ENCODE measurements at places on chromosomes 12 and 14. TPM values are rescaled to one million over a fixed set of nuclear protein-coding genes. Genes with fewer than 3 reads are reported as not detected.

- DNase-seq: no peak
Observed at GRCh38 chr12:111443586-111443985, 37.9 kb downstream of the SH2B3 start.

SLC25A47 gene
- not detected for total RNA-seq

SLC24A4 gene
- 0.55 TPM for total RNA-seq

PAX9 gene
- 0.35 TPM for total RNA-seq

DNA sequence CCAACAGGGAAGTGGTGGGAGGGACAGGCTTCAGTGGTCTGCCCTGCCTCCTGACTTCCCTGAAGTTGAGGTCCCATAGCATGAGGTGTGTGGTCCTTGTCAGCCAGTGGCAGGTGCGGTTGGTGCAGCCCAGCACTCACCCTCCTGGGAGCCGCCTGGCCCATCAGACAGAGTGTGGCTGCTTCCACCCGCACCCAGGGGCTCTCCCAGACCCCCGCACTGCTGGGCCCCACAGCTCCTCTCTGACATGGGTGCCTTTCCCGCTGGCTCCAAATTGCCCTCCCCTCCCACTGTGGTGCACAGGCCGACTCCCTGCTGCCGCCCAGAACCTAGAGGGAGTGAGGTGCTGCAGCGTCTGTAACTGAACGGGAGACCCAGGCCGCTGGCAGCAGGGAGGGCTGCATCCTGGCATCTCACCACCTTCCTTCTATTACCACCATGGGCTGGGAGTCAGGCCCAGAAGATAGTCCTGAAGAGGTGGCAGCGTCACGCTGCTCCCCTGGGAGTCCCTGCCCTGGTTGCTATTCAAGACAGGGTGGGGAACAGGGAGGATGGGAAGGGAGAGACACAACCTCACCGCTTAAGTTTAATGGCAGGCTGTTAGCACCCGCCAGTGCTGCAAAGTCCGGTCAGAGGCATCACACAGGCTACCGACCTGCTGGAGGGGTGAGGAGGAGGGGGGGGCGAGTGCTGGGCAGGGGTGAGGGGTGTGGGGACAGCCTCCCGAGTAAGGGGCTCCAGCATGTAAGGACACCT, 180.6 kb upstream of the PRMT8 start:
- DNase-seq: no peak

DNA sequence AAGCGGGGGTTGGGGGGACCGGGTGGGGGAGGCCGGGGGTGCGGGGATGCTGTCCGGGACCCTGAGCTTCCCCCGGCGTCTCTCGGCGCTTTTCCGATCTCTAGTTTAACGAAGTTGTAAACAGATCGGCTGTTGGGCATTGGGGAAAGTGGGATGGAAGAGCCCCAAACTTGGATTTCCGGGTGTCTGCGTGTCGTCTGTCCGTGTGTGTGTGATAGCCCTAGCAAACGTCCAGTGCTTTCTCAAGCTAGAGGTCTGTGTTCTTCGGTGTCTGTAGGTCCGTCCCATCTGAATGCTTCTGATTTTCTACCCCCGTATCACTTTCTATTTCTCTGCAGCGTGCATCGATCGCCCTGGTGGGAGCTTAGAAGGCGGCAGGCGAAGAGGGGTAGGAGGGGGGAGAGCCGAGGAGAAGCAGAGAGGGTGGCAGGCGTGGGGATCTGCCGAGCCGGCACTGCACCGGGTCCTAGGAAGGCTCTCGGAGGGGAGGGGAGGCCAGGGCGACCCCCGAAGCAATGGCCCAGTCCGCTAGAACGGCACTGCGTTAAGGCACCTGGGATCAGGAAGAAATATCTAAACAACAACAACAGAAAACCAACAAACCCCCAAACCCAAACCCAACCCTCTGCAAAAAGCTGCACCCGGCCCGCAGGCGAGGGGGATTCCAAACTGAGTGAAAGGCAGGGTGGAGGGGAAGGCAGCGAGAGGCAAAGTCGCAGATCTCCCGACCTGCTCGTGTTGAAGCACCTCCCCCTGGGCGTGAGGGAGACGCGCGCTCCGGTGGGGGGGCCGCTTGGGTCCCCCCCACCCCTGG, 1.0 kb downstream of the KCNA1 start:
- DNase-seq: no peak

- peak; percentile 3 for DNase-seq
Observed at GRCh38 chr14:105858676-105859025, 332.3 kb downstream of the TMEM121 start.
